CD4-positive, alpha-beta T cell treated with Interleukin-15 for 4 hours (primary cell): ENCODE measurements at places on chromosomes 1 and 21.

DNA sequence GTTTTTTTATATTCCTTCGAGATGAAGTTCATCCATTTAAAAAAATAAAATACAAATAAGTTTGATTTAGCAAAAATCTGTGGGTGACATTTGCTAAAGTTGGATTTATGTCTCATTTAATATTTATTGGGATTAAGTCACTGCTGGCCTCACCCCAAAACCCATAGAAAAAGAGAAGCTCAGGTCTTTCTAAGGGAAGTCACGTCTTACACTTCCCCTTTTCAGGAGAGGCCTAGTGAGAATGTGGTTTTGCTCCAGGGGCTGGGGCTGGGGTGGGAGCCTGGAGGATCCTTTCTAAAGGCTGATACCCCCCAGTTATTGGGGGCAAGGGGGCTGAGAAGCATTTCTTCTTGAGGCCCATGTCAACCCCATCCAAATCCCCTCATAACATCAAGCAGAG lies 300.3 kb downstream of the DSCAM start:
- no peak for DNase-seq

- DNase-seq = no peak
Measured at GRCh38 chr1:167722870-167723251, 1.1 kb downstream of the MPZL1 start.

- DNase-seq = peak; percentile 54
Measured at GRCh38 chr1:92323473-92324453, 24.9 kb downstream of the RPAP2 start.

DNA sequence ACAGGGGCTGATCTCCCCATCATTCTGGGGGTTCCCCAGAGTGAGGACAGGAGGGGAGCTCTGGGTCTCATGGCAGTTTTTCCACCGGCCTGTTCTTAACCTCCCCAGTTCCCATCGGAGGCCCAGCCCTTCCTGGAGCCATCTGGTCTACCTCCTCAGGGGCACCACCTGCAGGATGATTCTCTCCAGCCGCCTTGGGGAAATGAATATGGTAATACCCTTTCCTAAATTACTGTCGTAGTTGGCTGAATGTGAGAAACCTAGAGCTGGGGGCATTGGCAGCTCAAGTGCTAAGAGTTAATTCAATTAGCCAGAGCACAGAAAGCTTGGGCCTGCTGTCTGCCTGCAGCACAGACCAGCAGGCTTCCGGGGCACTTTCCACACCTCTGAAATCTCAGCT lies 64.9 kb downstream of the TAS1R2 start:
- no peak for DNase-seq

- no peak for DNase-seq
Measured at GRCh38 chr1:5239911-5240310, 585.5 kb downstream of the AJAP1 start.

- DNase-seq = no peak
Measured at GRCh38 chr1:15238789-15239188, 8.2 kb upstream of the FHAD1 start.

GRCh38 chr1:165623624-165624023 lies 7.4 kb upstream of the MGST3 start:
- no peak for DNase-seq

DNA sequence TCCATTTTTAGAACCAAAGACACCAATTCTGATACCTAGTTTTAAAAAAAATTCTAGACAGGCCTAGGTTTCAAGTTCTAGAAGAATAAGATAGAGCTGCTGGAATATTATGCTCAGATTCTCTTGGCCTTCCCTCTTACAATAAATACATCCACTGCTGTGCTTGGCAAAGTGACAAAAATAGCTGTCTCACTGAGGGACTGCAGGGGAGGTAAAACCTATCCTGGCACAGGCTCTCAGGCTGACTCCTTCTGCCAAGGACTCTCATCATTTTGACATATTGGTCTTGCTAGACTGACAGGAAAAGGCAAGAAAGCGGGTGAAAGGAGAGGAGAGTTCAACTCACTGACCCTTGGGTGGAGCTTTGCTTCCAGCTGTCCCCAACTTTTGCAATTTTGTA lies 197.0 kb upstream of the LHX8 start:
- DNase-seq = no peak

DNA sequence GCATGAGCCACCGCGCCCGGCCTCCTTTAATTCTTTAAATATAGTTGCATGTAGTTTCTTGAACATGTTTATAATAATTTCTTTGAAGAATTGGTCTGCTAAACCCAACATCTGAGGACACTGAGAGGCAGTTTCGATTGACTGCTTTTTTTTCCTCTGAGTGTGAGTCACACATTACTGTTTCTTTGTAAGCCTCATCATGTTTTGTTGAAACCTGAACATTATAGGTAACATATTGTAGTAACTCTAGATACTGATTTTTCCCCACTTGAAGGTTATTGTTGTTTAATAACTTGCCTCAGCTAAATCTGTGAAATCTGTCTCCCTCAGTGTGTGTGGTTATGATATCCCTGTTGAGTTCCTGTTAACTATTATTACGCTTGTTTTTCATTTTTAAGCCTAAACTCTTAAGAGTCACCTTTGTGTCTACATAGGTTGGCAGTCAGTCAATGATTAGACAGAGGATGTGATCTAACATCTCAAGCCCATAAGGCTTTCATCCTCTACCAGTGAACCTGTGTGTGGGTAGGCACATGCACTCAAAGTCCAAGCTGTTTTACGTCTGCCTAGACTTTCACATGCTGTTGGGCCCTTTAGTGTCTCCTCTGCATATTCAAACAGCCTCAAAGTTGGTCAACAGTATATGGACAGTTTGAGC lies 155.5 kb downstream of the KCNH1 start:
- no peak for DNase-seq

- DNase-seq = no peak
Measured at GRCh38 chr1:225329041-225329440, 98.8 kb downstream of the LBR start.

GRCh38 chr1:38238294-38238693 lies 191.7 kb upstream of the POU3F1 start:
- no peak for DNase-seq

GRCh38 chr1:161989786-161990185 lies 33.9 kb downstream of the OLFML2B start:
- DNase-seq = no peak

DNA sequence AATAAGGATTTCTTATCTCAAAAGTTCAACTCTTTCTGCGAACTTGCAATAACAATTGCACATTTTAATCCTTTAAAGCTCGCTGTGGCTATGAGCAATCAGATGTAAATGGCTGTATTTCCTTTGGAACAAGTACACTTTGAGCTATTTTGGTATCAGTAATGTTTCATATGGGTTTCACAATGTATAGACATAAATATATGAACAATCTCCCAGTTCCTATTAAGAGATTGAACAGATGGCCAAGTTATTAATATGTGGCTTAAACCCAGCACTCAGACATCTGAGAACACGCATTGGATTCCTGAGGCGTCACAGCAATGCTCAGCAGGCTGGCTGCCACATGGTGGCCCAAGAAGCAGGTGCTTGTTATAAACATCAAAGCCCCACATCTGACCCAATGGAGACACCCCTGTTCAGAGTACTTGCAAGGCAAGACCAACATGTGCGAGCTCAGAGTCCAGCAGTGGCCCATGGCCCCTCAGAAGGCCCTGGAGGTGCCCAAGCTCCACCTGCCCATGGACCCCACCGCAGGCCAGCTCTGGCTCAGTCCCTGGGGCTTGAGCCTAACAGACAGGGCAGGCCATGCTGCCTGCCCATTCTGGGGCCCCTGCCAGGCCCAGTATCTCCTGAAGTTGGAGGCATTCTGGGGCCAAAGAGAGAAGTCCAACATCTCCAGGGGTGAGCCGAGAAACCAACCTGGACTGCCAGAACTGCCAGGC lies 23.7 kb downstream of the PSMG1 start:
- no peak for DNase-seq

- DNase-seq = no peak
Measured at GRCh38 chr1:214004014-214004413, 16.2 kb downstream of the PROX1 start.

- peak; percentile 34 for DNase-seq
Measured at GRCh38 chr1:32989160-32990050, 24.8 kb upstream of the RNF19B start.

DNA sequence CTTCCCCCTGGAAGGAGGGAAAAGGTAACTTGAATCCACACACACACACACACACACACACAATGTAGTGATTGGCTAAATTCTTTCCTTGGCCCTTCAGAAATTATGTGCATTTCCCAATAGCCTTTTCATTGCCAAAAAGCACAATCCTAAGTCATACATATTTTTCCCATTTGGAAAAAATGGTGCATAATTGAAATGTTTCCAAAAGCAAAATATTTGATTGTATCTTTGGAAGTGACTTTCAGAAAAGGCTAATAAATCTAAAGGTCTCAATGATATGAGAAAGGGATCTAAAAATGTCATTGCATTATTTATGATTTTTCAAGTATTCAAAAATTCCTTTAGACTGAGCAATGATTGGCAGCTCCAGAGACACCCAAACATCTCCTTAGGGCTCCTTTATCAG lies 43.5 kb upstream of the NEK7 start:
- DNase-seq = no peak

- no peak for DNase-seq
Measured at GRCh38 chr1:183039985-183040447, 16.8 kb downstream of the LAMC1 start.

- DNase-seq = no peak
Measured at GRCh38 chr1:71270394-71270915, 189.6 kb upstream of the ZRANB2 start.

- no peak for DNase-seq
Measured at GRCh38 chr1:94000510-94001282, 91.5 kb upstream of the GCLM start.

GRCh38 chr1:64581135-64581842 lies 111.4 kb downstream of the CACHD1 start:
- DNase-seq = no peak

GRCh38 chr1:66439031-66439740 lies 94.8 kb upstream of the SGIP1 start:
- peak; percentile 14 for DNase-seq

GRCh38 chr1:229298420-229298819 lies 27.5 kb downstream of the RAB4A start:
- DNase-seq = no peak

DNA sequence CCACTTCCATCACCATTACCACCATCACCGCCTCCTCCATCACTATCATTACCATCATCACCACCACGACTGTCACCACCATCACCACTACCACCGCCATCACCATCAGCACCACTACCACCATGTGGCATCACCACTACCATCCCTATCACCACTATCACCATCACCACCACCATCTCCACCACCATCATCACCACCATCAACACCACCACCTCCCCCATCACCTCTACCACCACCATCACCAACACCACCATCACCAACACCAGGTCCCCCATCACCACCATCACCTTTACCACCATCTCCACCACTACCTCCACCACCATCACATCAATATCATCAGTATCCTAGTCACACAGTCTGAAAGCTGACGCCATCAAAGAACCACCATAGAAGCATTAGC lies 39.9 kb upstream of the RIPK4 start:
- DNase-seq = no peak

- peak; percentile 71 for DNase-seq
Measured at GRCh38 chr1:27045973-27046558, 33.4 kb upstream of the TENT5B start.

- no peak for DNase-seq
Measured at GRCh38 chr21:15050568-15051377, 14.0 kb downstream of the NRIP1 start.

GRCh38 chr1:89285745-89286380 lies 13.2 kb upstream of the GBP5 start:
- no peak for DNase-seq

- DNase-seq = no peak
Measured at GRCh38 chr21:35617491-35617890, 442.8 kb downstream of the SETD4 start.

- DNase-seq = no peak
Measured at GRCh38 chr1:84344286-84344685, 42.8 kb downstream of the SAMD13 start.

- DNase-seq = no peak
Measured at GRCh38 chr1:231515748-231516147, 12.7 kb upstream of the TSNAX start.

- no peak for DNase-seq
Measured at GRCh38 chr1:1026599-1027413, 6.9 kb downstream of the AGRN start.

DNA sequence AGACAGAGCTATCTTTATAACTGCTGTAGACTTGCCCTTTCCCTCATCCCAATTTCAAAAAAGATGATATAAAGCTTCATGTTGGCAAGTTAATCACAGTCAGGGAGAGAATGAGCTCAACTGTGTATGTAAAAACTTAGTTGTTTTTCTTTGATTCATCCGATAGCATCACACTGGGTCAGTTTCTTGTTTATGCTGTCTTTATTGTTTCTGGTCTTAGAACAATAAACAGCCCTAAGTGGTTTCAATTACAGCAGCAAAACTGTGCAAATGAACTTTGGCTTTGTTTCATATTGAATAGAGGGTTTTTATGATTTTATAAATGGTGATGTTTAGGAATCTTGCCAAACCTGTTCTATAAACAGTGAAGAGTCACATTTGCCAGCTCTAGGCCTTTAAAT lies 423.8 kb upstream of the CXADR start:
- no peak for DNase-seq

GRCh38 chr21:39082656-39083376 lies 100.4 kb downstream of the PSMG1 start:
- DNase-seq = no peak

GRCh38 chr1:230270559-230271281 lies 155.4 kb downstream of the PGBD5 start:
- DNase-seq = no peak

GRCh38 chr1:202045705-202046104 lies 35.3 kb downstream of the ELF3 start:
- no peak for DNase-seq

GRCh38 chr1:152859696-152860095 lies at the start of gene LCE7A:
LCE7A (plus strand) TSS chr1:152859996; CDS start chr1:152860698, 702 bp downstream.
- DNase-seq = no peak

- no peak for DNase-seq
Measured at GRCh38 chr1:17055801-17056200, 2.0 kb upstream of the SDHB start.

- DNase-seq = no peak
Measured at GRCh38 chr1:234927312-234927970, 201.2 kb downstream of the TOMM20 start.

GRCh38 chr1:228087771-228088251 lies 5.3 kb downstream of the ARF1 start:
- DNase-seq = peak; percentile 39

DNA sequence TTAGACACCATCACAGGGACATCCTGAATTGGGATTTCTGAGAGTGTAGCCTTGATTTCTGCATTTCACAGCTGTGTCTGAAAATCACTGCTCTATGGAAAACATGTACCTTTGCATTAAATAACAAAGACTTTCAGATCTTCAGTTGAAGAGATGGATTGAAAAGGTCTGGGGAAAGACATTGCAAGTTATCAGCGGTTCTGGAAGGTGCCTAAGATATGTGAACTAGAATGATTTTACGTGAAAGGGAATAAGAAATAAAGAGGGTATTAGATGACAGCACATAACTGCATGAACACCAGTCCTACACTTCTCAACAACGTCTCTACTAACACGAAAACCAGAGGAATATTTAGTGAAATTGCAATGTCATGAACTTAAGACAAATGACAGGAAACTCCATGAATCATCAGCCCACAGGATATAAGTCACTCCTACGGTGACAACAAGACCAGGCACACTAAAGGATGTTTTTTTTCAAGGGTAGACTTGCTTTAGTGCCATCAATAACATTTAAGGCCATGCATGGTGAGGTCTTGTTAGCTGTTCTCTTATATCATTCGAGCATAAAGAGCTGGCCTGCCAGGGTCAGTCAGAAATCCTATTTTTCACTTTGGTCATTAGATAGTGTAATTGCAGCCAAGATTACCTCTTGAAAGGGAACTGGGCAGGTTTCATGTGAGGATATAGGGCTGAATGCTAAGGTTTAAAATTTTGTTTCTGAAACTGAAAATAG lies 283.1 kb downstream of the GRIK1 start:
- no peak for DNase-seq

GRCh38 chr1:180261524-180262155 lies 31.6 kb downstream of the LHX4 start:
- no peak for DNase-seq
